Activated CD8-positive, alpha-beta T cell treated with anti-CD3 and anti-CD28 coated beads, Interleukin-2, amount 10 ng/mL, durations not matched to agents 7 days and 5 days (primary cell): ENCODE measurements at places on chromosomes 6 and 20. TPM values are rescaled to one million over a fixed set of nuclear protein-coding genes. Genes with fewer than 3 reads are reported as not detected.

- no peak for DNase-seq
Observed at GRCh38 chr6:101393251-101393828, at the start of gene GRIK2. Gene GRIK2 (plus strand): TSS chr6:101393708.

DNA sequence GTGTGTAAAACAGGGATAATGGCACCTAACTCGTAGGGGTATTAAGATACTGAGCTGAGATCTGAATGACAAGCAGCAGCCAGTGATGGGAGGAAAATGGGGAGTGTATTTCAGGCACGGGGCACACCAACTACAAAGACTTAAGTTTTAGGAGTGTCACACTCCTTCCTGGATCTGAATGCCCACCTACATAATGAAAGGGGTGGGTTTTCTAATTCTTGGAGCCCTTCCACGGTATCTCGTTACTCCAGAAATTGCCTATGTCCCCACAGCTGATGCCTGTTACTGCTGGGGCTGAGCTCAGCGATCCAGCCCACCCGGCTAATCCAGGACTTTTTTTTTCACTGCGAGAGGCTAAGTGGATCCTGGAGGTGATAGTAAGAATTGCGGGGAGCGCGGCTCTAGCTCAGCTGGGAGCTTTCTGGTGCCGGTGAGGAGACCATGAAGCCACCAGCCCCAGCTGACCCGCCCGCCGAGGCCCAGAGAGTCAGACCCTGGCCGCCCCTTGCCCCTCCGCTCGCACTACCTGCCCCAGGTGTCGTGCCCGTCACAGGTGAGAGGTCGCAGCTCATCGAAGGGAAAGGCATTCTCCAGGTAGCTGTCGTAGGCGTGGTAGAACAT, 727 bp downstream of the EDEM2 start:
- peak; percentile 39 for DNase-seq

- DNase-seq = no peak
Observed at GRCh38 chr20:34791289-34792020, 34.0 kb downstream of the NCOA6 start.

DNA sequence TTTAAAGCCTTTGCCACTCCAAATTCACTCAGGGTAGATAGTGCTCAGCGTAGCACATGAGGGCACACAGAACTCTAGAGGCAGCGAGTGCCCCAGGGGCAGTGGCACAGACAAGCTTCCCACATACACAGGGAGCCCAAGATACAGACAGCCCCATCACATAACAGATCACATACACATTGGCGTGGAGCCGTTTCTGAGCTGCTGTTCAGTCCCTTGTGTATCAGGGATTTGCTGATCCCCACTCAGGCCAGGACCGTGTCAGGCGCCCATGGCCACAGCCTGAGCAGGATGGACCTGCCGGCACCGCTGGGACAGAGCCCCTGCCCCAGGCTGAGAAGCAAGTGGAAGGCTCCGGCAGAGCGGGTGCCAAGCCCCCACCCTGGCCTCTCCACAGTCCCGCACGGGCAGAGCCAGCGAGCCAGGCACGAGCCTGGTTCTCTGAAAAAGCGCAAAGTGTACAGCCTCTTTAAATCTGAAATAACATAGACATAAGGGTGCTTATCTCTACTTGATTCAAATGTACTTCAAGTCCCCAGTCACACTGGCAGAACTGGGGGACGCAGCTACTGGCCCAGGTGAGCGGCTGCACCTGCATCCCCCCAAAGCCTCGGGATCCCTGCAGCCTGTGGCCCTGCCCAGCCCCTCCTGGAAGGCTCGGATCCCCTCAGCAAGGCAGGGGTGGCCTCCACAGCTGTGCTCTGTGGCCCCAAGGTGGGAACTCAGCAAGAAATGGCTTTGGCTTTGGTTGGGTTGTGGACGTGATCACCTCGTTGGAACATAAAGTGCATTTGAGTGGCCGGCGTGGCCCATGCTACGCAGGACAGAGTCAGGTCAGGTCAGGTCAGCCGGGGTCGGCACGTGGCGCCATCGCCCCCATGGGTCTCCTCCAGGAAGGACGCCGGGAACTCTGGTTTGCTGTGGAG, 231.3 kb downstream of the ERMARD start:
- no peak for DNase-seq

GRCh38 chr6:170445971-170446370, 107.1 kb downstream of the PSMB1 start:
- no peak for DNase-seq

- DNase-seq = peak; percentile 89
Observed at GRCh38 chr6:6676910-6677441, 88.5 kb downstream of the LY86 start.

- peak; percentile 36 for DNase-seq
Observed at GRCh38 chr20:38304845-38305447, 990 bp downstream of the BPI start.

GRCh38 chr6:15879371-15880261, 216.8 kb upstream of the DTNBP1 start:
- peak; percentile 26 for DNase-seq

DNA sequence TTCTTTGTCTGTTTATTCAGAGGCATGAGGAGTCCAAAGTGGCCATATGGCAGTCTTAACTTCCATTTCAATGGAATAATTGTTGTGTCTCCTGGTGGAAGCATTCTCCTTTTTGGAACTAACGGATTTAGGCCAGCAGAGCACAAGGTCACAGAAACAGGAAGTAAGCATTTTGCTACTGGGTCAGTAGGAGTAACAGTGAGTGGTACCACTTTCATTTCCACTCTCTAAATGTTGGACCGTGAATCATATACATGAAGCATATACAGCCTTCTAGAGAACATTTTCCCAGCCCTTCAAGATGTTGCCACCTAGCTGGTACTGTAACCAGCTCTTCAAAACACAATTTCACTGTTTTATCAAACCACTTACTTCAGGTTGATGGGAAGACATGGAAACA, 182.8 kb downstream of the EYS start:
- DNase-seq = no peak

DNA sequence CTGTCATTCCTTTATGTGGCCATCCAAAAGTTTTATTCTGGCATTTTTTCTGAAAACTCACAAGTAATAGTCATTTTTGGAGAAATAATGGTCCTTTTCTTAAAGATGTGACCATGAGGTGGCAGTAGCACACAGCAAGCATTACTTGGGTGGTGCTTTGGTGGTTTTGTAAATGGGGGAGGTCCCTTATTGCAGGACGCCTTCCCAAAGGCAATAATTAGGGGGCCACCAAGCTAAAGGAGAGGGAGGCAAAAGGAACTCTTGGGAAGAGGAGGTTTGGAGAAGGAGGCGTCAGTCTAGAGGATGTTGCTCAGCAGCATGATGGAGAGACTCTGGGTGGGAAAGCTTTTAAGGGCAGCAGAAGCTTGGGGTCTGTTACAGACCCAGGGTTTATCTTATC, 422.6 kb upstream of the MMS22L start:
- DNase-seq = no peak

DNA sequence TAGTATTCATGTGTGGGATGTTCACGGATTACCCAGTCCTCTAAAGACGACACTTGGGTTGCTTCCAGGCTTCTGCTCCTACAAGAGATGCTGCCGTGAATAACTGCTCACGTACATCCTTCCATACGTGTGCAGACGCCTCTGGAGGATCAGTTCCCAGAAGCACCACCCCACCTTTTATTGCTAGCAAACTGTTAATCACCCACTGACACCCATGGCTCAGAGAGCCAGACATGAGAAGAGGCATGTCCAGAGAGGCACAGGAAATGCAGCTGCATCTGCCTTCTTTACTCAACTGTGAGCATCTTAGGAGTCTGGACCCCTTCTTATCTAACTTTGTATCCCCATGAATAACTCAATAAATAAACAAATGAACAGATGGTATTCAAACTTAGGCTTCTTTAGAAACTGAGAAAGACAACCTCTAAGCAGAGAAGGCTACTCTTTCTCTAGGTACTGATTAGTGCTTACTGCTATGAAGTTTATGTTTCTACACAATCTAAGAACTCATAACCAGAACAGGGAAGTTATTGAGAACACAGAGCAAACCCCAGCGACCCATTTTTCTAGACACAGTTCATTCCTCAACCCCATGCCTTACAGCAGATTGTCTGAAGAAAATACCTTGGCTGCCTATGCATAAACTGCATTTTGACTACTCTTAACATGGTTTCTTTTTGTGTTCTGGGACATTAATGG, 228.7 kb upstream of the RREB1 start:
- no peak for DNase-seq

DNA sequence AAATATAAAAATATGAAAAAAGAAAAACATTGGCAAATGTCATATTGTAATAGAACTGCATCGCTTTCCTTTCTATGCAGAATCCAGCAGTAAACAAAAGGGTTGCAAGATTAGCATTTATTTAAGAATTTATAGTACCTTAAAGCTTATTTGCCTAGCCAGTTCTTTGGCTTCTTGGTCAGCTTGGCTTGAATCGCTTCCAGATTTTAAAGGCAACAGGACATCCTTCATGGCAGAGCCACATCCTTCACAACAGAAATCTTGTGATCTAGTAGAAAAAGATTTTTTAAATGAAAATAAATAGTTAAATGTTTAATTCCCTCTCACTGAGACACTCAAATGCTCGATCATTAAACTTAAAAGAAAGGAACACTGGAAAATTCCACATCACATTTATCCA, 17.4 kb downstream of the UBE2J1 start:
- no peak for DNase-seq

GRCh38 chr20:62503401-62504178, 27.8 kb upstream of the GATA5 start:
- DNase-seq = no peak

GRCh38 chr6:31588871-31589650, 3.0 kb downstream of the LST1 start:
- DNase-seq = no peak

DNA sequence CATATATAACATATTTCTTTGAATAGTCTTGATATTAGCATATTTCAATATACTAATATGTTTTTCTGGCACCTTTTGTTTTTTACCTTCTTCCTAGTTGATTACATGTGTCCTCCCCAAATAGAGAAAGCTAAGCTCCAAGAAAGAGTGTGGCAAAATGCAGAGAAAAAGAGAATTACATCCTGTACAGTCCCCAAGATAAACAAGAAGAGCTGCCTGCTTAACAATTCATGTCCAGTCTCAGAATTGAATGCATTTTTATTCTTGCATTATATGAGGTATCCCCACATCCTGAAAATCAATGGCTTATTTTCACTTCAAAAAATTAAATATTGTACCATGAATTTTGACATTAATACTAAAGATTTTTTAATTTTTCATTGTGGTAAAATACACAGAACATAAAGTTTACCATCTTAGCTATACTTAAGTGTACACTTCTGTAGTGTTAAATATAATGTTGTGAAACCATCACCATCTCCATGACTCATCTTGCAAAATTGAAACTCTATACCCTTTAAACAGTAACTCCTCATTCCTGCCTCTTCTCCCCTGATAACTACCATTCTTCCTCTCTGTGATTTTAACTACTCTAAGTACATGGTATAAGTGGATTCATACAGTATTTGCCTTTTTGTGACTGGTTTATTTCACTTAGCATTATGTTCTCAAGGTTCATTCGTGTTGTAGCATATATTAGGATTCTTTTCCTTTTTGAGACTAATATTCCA, 490.3 kb downstream of the COL12A1 start:
- no peak for DNase-seq

DNA sequence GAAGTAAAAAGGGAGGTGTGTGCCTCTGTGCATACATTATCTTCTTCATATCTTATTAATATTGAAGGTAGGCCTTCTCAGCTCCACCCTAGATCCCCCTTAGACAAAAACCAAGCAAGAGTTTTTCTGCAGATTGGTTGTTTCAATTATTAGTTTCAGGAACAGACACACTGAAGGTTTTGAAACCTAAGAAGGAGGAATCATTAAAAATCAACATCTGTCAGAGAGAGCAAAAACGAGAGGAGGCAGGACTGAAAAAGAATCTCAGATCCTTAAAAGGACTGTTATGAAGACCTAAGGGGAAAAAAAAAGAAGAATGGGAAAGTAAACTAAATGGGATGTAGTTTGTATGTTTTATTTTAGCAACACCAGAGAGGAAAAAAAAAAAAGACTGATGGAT, 560.8 kb upstream of the JAG1 start:
- DNase-seq = no peak

DNA sequence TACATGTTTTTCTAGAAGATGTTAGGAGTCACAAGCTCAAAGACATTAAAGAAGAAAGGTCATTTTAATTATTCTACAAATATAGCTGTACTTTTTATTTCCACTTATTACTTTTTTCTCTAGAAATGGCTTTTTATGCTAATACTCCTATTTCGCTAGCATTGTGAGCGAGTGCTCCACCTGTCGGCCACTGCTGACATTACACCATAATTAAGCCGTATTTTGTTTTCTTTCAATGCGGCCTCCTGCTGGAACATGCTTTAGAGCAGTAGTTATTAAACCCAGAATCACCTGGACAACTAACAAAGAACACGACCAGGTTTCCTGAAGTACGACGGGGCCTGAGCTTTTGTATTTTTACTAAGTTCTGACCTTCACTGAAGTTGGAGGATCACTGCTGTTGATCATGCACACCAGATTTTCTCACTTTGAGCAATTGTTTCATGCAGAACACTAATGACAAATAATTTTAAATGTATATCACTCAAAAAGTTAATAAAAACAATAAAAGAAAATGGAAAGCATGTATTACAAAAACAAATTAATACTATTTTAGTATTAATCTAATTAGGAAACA, 74.1 kb upstream of the PAK5 start:
- peak; percentile 44 for DNase-seq

DNA sequence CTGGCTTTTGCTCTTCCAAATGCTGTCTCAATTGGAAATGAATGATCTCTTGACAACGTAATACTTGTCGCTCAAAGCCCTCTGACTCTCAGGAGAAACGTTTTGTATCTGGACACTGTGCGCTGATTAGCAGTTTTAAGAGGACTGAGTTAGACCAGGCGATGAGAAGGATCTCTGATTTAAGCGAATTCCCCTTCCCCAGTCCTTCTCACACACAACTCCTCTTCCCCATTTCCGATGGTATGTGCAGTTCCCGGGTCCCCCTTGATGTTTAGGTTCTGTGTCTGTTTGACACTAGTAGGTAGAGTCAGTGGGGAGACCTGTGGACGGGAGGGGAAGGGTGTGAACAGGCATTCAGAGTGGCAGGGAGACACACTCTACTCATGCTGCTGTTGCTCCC, 2.5 kb downstream of the ZDHHC14 start:
- DNase-seq = no peak

XKR7 gene
- total RNA-seq = 0.03 TPM

ABHD16B gene
- not detected for total RNA-seq

HLA-C gene
- total RNA-seq = 1,135 TPM

MEI4 gene
- not detected for total RNA-seq

PNPLA1 gene
- not detected for total RNA-seq

APOBEC2 gene
- not detected for total RNA-seq
